ENCODE measurements at places on chromosomes 4 and X. TPM values are rescaled to one million over a fixed set of nuclear protein-coding genes. Genes with fewer than 3 reads are reported as not detected.

The ZNF275 gene
- 17.9 TPM for total RNA-seq

- H3K4me1 ChIP-seq, result no peaks in the 10 kb centered on the region
- no peak overlapping the region for H3K4me3 ChIP-seq
- H3K27ac ChIP-seq, result no peak overlapping the region
- no peaks in the 10 kb centered on the region for H3K36me3 ChIP-seq
- DNase-seq, result no peak
Observed at GRCh38 chr4:138078751-138079520, 163.2 kb downstream of the SLC7A11 start.

GRCh38 chr4:155591738-155592143, 74.9 kb upstream of the GUCY1A1 start:
- H3K4me3 ChIP-seq, result no peak overlapping the region
- no peaks in the 10 kb centered on the region for H3K27me3 ChIP-seq
- no peaks in the 10 kb centered on the region for H3K36me3 ChIP-seq
- no peak for DNase-seq

GRCh38 chrX:24410514-24411189, 50.2 kb downstream of the SUPT20HL1 start:
- no peak overlapping the region for H3K4me3 ChIP-seq
- DNase-seq, result no peak
- H3K27ac ChIP-seq, result no peak overlapping the region
- H3K36me3 ChIP-seq, result no peaks in the 10 kb centered on the region
- H3K27me3 ChIP-seq, result no peaks in the 10 kb centered on the region

The NUP62CL gene
- 3.2 TPM for total RNA-seq

All from B cell (primary cell).